AG08396 (cell line): ENCODE measurements at places on chromosomes 7 and 10.

GRCh38 chr10:59362144-59362958 is at the start of gene FAM13C:
TSS of gene FAM13C (minus strand) at chr10:59362549. CDS start at chr10:59362460, 89 bp downstream.
- DNase-seq = peak; percentile 50

GRCh38 chr10:16938952-16939351 is 121.7 kb upstream of the RSU1 start:
- no peak for DNase-seq

DNA sequence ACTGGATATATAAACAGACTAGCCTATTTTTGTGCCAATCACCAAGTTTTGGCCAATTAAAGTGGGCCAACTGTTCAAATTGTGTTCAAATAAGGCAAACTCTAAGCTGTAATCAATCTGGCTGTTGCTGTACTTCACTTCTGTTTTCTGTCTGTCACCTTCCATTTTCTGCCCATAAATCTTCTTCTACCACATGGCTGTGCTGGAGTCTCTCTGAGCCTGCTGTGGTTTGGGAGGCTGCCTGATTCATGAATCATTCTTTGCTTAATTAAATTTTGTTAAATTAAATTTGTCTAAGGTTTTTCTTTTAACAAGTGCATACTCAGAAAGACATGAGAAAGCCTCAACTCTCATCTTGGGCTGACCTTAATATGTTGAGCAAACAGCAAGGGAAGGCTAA is 172.6 kb upstream of the VIPR2 start:
- no peak for DNase-seq

GRCh38 chr7:27179503-27180430 is 5.3 kb downstream of the HOXA11 start:
- DNase-seq = peak; percentile 94

- DNase-seq = no peak
Observed at GRCh38 chr10:15279236-15279635, 91.9 kb downstream of the FAM171A1 start.

GRCh38 chr10:26780793-26781601 is 79.8 kb downstream of the ABI1 start:
- DNase-seq = peak; percentile 57

- DNase-seq = no peak
Observed at GRCh38 chr10:43573250-43574000, 991 bp downstream of the ZNF239 start.

- DNase-seq = no peak
Observed at GRCh38 chr7:150744041-150744656, 6.9 kb downstream of the GIMAP5 start.

GRCh38 chr10:114311023-114311422 is 72.0 kb downstream of the VWA2 start:
- no peak for DNase-seq
